MCF 10A (cell line): ENCODE measurements at places on chromosomes 13 and 19.

- DNase-seq = peak; percentile 94
These were observed at the start of gene TPM4 for GRCh38 chr19:16076154-16076957. TSS of gene TPM4 (plus strand) at chr19:16076495. CDS start at chr19:16076566, 71 bp downstream.

DNA sequence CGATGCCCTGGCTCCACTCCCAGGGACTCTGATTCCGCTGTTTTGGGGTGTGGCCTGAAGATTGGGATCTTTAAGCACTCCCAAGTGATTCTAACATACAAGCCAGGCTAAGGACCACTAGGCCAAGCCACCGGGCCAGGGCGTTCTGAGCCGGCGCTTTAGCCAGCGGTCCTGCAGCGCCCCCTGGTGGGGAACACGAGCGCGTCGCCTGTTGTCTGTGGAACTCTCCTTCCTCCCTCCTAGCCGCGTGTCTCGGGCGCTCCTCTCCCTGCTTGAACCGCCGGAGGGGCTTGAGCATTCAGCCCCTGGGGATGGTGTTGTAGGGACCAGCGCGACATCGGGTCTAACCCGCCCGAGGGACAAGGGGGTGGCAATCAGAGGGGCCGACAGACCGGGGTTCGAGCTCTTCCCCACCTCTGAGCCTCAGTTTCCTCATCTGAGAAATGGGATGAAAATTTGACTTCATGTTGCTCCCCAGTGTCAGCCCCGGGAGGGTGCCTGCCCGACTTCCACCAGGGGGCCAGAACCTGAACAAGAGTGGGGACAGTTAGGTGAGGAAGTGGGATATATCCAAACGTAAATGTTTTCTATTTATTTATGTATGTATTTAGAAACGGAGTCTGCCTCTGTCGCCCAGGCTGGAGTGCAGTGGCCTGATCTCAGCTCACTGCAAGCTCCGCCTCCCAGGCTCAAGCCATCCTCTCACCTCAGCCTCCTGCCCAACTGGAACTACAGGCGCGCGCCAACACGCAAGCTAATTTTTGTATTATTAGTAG, 18.0 kb upstream of the PNMA8B start:
- DNase-seq = peak; percentile 75

- DNase-seq = no peak
These were observed 8.4 kb downstream of the SLC39A3 start for GRCh38 chr19:2731181-2731995.

- DNase-seq = no peak
These were observed 11.4 kb downstream of the ETFB start for GRCh38 chr19:51354742-51355148.

- DNase-seq = no peak
These were observed 4.6 kb downstream of the S1PR2 start for GRCh38 chr19:10226376-10227025.
